ENCODE measurements at places on chromosomes 2 and 18.

DNA sequence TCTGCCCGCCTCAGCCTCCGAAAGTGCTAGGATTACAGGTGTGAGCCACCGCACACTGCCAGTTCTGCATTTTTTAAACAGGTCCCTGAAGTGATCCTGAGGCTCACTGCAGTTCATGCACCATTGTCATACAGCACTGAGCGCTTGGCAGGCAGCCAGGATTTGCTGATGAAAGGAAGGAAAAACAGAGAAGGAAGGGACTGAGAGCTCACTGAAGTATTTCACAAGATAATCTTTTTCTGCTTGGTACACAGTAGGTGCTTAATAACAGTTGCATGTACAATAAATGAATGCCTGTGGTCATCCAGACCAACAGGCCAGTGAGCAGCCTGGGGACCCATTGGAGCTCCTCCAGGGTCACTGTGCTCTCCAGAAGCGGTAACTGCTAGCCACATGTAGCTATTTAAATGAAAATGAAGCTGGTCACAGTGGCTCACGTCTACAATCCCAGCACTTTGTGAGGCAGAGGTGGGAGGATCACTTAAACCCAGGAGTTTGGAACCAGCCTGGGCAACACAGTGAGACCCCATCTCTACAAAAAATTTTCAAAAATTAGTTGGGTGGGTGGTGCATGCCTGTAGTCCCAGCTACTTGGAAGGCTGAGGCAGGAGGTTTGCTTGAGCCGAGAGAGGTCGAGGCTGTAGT, 33.1 kb upstream of the SMAD7 start:
- no peak for DNase-seq

DNA sequence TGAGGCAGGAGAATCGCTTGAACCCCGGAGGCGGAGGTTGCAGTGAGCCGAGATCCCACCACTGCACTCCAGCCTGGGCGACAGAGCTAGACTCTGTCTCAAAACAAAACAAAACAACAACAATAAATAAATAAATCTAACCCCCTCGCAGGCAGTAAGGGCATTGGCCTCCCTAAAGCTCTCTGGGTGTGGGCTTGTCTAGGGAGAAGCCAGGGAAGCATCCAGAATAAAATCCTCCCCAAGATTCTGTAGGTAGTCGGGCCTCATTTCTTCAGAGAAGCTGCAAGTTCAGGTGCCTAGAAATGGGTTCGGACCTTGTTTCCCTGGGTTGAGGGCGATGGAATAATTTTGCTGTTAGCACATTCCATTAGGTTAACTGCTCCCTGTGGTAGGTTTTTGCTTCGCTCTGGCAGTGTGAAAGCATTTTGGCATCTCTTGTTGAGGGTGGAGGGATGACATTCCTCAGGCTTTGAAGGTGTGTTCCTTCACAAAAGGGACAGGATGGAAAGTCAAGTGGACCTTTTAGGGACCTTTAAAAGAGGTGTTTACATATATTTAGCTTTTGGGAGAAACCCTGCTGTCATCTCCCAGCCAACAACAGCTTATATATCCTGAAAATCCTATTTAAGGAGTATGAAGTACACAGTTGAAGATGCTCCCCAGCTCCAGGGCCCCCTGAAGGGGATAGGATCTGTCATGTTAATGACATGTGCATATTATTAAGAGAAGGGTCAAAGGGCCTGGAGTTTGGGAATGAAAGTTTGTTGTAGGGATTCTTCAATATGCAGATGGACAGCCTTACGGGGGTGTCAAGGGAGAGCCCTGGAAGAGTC, 17.7 kb downstream of the MYCN start:
- no peak for DNase-seq

DNA sequence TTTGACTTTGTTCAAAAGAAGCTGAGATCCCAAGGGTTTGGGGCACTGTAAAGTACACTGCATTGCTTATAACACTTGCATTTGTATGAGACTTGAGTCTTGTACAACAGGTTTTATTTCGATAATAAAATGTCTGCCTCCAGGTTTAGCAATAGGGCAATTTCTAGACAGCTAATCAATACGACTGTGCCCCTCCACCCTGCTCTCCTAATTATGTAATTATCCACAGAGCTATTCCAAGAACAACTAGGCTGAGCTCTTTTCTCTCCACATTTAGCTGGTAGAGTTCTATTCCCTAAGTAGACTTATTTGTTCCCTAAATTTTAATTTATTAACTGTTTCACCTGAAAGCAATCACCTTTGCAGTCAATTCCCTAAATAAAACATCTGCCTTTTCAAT, 52.9 kb upstream of the LINC00305 start:
- no peak for DNase-seq

- DNase-seq, result no peak
These were observed 1224.8 kb upstream of the ZEB2 start for GRCh38 chr2:145744541-145745386.

GRCh38 chr2:108909275-108909823, 79.7 kb downstream of the EDAR start:
- no peak for DNase-seq

DNA sequence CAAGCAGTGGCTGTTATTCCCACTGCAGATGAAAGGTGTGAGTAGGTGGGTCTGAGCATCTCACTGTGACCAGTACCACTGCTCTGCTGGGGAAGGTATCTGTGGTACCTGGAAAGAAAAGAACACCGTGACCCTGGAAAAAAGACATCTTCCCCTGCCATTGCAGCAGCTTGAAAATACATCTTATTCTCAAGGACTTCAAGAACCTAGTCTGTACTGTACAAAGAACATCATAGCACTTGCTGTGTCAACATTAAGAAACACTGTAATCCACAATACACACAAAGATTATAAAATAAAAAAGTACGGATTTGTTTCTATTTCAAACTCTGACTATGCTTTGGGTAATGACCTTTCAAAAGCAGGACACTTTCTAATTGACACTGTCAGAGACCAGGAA, 28.9 kb downstream of the C2orf76 start:
- no peak for DNase-seq

GRCh38 chr2:128017561-128017960, 10.3 kb downstream of the SAP130 start:
- DNase-seq, result no peak

DNA sequence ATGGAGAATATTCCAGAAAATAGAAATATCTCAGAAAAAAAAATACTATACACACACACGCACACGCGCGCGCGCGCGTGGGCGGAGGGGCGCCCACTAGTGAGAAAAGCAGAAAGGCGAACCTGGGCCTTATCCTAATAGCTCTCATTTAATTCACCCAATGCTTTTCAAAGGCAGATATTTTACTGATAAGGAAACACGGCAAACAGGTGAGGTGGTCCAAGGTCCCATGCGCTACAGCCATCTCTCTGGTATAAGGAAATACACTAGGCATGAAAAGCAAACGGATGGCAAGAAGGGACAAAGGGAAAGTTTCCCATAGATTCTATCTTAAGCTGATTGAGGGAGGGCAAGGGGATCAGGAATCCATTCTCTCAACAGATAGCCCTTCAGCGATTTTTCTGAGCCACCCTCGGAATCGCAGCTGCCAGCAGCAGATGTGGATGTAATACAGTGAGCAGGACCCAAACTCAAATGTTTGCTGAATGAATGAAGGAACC, 136.7 kb downstream of the TMEM247 start:
- no peak for DNase-seq

DNA sequence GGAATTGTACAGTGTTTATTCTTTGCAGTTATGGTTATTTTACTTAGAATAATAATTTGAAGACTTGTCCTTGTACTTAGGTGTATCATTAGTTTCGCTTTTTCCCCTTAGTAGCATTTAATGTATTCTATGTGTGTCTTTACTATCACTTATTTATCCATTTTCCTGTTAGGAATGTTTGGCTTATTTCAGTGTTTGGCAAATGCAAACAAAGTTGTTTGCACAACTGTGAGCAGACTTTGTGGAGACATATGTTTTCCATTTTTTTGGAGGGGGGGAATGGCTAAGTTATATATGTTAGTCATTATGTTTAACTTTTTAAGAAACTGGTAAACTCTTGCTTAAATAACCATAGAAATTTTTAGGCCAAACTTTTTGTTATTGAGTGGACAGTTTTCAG, 447.7 kb downstream of the SOX11 start:
- no peak for DNase-seq

GRCh38 chr2:102483086-102483485, 10.1 kb downstream of the SLC9A4 start:
- DNase-seq, result no peak

DNA sequence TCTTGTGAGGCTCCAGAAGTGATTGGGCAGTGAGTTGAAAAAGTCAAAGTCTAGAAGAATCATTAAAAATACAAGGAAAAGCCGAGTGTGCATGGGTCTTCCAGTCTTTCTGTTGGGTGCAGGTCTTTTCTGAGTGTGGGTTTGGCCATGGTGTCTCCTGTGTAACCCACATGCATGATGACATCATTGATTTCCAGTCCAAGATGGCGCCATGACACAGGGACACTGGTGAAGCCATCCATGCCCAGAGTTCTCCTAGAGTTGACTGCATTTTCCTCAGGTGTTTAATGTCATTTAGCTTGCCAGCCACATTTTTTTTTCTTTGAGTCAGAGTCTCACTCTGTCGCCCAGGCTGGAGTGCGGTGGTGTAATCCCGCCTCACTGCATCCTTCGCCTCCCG, 35.9 kb downstream of the SH3BP4 start:
- DNase-seq, result no peak

GRCh38 chr2:194252127-194252526, 1404.9 kb upstream of the SLC39A10 start:
- no peak for DNase-seq

- no peak for DNase-seq
These were observed 486.7 kb downstream of the EIPR1 start for GRCh38 chr2:2890901-2891300.

DNA sequence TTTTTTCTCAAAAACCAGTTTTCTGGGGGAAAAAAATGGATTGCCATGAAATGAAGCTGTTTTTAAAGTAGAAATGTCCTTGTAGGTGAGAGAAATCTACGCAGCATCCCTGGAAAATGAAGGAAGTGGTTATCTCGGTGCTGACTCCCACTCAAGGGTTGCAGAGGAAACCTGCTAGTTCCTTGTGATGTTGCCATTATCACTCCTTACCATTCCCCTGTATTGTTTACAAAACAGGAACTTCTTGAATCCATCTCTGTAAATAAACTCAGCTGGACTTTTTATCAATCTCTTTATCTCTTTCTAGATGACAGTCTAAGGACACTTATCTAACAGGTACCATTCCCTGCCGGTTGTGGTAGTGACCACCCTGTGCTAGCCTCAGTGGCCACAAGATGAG, 61.2 kb downstream of the FEZ2 start:
- no peak for DNase-seq
